Fibroblast of mammary gland (primary cell): ENCODE measurements at places on chromosomes 4 and X.

DNA sequence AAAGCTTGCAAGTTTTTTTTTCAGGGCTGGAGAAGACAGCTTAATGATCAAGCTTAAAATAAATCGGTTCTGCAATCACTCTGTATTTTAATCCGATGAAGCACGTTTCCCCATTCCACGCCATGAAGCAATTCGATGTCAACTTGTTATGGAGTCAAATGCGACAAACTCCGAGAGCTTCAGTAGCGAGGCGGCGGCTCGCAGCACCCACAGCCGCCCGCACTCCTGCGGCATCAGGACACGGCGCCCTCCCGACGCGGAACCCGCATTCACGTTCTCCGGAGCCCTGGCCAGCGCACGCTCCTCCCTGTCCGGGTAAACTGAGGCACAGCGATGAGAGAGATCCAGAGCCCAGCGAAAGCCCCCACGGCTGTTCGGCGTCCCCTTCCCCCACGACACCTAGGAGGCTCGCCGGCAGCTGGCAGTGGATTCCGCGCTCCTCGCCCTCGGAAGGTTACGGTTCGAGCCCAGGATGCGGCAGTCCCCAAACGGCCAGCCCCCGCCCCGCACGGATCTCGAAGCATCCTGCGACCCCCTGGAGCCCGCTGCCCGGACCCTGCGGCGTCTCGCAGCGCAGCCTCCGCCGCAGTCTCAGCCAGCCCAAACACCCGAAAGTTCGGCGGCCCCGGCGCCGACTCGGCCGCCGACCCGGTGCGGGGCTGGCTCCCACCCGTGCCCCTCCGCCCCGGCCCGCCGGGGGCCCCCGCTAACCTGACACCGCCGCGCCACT is 507 bp downstream of the MFAP3L start:
- peak; percentile 6 for DNase-seq

DNA sequence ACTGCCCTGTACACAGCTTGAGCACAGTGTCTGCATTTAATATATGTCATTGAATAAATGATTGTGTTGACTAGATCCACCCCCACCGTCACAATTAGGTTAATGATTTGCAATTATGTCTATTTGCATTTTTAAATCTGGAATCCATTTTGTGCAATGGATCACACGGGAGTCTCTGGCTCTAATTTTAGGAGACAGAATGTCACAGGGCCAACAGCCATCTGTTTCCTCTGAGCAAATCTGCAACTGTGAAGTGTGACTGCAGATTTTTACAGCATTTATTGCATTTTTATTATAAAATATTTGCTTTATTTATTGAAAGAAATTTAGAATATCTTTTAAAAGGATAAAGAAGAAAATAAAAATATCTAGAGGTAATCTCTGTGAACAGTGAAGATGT is 316.8 kb downstream of the HS3ST1 start:
- DNase-seq: no peak

DNA sequence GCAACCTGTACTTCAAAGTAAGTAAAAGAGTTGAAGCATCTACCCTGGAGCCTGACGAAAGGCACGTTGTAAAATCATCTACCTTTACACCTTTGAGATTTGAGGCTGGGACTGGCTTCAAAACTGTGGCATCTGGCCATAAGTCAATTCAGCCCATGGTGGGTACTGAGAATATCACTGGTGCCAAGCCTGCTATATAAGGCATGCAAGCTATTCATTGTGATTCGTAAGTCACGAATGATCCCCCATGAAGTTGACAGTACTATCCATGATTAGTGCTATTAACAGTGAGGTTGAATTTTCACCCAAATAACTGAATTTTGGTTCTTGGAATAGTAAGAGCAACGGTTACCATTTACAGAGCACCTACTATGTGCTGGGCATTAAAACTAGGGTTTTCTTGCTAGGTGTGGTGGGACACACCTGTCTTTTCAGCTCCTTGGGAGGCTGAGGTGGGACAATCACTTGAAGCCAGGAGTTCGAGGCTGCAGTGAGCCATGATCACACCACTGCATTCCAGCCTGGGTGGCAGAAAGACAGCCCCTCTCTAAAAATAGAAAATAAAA is 39.8 kb downstream of the IRF2 start:
- no peak for DNase-seq

DNA sequence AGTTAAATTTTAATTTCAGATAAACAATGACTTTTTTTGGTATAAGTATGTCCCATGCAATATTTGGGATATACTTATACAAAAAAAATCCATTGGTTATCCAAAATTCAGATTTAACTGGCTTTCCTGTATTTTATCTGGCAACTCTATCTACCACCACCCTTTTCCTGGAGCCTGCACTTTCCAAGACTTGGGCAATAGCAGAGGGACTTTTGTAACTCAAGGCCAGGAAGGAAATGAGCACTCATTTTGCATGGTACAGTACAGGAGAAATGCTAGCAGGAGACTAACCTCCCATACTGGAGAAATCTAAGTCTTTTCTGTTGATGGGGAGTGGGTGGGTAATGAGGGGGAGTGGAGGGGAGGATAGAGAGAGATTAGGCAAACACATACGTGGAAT is 37.7 kb upstream of the PLAC1 start:
- no peak for DNase-seq

DNA sequence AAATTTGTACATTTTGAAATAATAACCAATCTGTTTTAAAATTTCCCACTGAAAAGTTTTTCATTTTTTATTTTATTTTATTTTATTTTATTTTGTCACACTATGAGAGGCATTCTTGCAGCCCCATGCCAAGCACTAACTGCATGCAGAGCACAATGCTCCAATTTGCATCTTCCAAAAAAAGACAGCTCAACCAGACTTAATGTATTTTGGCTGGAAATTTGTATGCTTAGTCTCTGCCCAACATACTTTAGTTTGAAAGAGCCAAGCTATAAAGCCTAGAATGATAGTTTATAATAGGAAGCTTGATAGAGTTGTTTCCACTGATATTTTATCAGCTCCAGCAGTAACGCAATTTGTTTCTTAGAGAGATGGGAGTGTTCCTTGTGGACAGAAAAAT is 235.5 kb downstream of the GALNTL6 start:
- DNase-seq: no peak

- no peak for DNase-seq
Measured at GRCh38 chrX:149272690-149273463, 232.2 kb downstream of the IDS start.

- peak; percentile 83 for DNase-seq
Measured at GRCh38 chr4:103008875-103009729, 10.4 kb downstream of the SLC9B1 start.

DNA sequence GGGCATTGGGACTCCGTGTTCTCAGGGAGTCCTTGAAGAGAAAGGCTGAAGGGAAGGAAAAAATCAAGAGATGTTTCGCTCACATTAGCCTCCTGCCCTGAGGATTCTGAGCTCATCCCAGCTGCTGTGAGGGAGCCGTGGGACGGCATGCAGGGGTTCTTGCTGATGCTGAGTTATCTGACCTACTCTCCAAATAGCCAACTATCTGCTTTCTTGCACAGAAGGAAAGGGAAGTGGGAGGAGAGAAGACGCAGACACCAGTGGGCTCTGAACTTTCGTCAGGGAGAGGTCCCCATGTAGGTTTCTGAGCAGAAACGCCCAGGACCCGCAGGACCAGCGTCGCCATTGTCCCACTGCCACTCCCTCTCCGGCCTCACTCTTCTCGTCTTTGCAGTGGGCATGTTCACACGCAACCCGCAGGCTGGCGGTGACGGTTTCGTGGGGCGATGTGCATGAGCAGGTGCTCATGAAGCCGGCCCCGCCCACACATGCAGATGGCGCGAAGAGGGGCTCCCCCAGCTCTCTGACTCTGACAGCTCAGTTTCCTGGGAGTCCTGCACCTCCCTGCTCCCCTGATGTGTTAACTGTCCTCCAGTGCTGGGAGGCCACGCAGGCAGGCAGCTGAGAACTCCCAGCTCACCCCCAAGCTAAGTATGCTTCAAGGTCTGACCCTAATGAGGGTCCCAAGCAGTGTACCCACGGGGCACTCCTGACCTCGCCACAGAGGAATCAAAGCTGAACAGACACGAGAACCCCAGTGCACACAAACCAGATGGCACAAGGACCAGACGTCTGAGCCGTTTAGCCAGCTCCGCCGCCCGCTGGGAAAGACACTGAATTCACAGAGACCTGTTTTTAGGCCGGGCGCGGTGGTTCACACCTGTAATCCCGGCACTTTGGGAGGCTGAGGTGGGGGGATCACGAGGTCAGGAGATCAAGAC is 13.6 kb upstream of the ABLIM2 start:
- DNase-seq: peak; percentile 24
